ENCODE measurements at places on chromosomes 4 and X.

- DNase-seq, result no peak
Observed at GRCh38 chr4:82934441-82934840, 33.9 kb downstream of the THAP9 start.

GRCh38 chr4:153781280-153781679 is 7.6 kb downstream of the SFRP2 start:
- DNase-seq, result no peak

GRCh38 chr4:30718021-30718542 is 2.1 kb upstream of the PCDH7 start:
- DNase-seq, result no peak

DNA sequence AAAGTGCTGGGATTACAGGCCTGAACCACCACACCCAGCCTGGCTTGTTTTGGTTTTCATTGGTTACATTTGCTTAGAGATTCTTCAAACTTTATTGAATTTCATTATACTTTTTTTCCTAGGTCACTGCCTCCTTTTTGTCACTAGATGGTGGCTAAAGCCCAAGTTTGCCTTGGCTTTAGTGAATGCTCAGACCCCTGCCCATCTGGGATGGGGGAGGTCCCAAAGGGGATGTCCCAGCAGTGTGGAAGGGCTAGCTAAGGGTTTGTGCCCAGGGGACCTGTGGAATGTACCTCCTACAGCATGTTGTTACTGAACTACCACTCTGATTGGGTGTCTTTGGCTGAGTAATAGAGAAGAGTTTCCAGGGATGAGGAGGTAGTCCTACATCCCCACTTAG is 58.4 kb downstream of the CEP135 start:
- DNase-seq, result no peak

DNA sequence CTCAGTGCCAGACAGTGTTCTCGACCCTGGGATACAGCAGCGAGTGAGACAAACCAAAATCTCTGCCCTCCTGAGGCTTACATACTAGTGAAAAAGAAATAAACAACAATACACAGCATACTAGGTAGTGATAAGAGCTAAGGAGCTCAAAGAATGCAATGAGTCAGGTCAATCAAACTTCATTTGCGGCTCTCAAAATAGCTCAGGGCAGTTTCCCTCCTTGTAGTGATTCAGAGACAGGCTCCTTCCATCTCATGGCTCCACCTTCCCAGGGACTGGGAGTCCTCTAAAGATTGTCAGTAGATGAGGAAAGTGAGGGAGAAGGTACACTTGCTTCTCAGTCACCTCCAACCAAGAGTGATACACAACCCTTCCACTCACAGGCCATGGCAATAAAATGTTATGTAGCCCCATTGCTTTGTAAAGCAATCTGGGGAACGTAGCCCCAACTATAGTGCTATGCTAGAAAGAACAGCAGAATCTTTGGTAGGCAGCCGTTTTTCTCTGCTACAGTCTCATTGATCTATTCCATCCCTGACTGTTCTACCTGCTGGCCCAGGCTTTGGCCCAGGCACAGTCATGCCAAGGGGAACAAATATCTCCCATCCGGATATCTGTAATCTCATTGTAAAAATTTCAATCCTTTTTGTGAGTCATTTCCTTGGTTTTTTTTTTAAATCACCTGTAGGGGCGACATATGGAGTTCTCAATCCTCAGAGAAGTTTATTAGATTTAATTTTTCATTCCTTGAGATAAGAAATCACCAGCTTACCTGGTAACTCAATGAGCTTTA is 183.1 kb upstream of the S100G start:
- DNase-seq, result no peak

Measured in stimulated activated CD8-positive, alpha-beta memory T cell treated with anti-CD3 and anti-CD28 coated beads, Interleukin-7, amount 100 ng/mL, for 1 hour (primary cell).